ENCODE measurements at places on chromosomes 3 and 15.

DNA sequence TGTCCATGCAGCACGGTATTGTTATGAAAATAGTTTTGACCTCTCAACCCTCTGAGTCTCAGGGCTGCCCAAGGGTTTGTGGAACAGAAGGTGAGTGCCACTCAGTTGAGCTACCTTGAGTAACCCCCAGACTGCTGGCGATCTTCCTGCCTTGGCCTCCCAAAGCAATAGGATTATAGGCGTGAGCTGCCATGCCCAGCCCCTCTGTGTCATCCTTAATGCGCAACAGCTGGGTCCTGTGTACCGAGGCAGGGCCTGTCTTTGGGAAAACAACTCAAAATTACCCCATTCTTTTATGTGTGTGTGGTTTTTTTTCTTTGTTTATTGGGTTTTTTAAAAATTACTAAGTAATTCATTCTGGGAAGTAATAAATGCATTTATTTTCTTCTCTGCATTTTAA is 78.3 kb upstream of the TPM1 start:
- no peaks in the 10 kb centered on the region for H3K4me1 ChIP-seq
- H3K36me3 ChIP-seq: no peaks in the 10 kb centered on the region
- DNase-seq: no peak
- H3K4me3 ChIP-seq: no peak overlapping the region

DNA sequence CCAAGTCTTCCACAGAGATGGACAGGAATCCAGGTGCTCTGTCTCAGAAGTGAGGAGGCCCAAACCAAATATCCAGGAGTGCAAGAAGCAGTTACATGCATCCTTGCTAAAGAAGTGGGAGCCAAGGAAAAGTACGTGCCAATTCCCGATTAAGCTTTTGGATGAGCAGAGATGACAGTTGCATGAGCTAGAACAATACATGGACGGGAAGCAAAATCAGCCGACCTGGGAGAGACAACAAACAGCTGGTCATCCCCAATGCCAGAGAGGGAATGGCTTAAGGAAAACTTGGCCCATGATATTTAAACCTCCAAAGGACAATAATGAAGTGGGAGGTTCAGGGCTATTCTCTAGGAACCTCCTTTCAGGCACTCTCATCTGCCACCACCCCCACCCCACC is 86.0 kb upstream of the ABHD17C start:
- H3K36me3 ChIP-seq: no peaks in the 10 kb centered on the region
- no peaks in the 10 kb centered on the region for H3K27me3 ChIP-seq
- no peak for DNase-seq
- H3K4me1 ChIP-seq: peaks cover 27% of the 10 kb centered on the region
- no peak overlapping the region for H3K4me3 ChIP-seq

- H3K4me3 ChIP-seq: peak overlapping the region; percentile 13
- peaks cover 47% of the 10 kb centered on the region for H3K4me1 ChIP-seq
- no peaks in the 10 kb centered on the region for H3K27me3 ChIP-seq
- no peak for DNase-seq
Measured at GRCh38 chr3:120052677-120053076, 41.6 kb downstream of the GSK3B start.

DNA sequence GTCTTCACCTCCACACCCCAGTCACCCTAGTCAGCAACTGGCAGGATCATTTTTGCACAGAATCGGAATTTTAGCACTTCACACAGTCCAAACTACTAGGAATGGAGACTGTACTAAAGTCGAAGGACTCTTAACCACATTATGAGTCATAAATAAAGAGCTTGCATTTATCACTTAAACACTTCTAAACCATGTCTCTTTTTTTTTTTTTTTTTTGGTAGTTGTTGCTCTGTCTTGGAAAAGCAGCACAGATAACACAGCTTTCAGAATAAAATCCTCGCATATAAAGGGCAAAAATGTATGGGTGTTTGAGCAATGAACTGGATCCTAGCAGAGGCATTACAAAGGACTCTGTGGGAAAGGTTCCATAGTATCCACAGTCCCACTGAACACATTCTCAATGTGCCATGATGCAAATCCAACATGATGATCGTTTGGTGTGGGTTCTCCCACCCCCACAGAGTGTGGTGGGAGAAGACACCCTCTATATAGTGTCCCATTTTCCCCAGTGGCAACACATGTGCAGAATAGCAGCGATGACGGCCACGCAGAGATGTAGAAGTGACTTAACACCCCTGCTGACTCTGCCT is 47.1 kb downstream of the FOXP1 start:
- peak overlapping the region; percentile 10 for H3K4me3 ChIP-seq
- H3K36me3 ChIP-seq: no peaks in the 10 kb centered on the region
- H3K27ac ChIP-seq: peak overlapping the region; percentile 52
- H3K27me3 ChIP-seq: no peaks in the 10 kb centered on the region
